ENCODE measurements at places on chromosomes 5 and 9.

- no peak for DNase-seq
These were observed 14.7 kb upstream of the TNC start for GRCh38 chr9:115132648-115133047.

- no peak for DNase-seq
These were observed 117.4 kb downstream of the WDR41 start for GRCh38 chr5:77374686-77375085.

DNA sequence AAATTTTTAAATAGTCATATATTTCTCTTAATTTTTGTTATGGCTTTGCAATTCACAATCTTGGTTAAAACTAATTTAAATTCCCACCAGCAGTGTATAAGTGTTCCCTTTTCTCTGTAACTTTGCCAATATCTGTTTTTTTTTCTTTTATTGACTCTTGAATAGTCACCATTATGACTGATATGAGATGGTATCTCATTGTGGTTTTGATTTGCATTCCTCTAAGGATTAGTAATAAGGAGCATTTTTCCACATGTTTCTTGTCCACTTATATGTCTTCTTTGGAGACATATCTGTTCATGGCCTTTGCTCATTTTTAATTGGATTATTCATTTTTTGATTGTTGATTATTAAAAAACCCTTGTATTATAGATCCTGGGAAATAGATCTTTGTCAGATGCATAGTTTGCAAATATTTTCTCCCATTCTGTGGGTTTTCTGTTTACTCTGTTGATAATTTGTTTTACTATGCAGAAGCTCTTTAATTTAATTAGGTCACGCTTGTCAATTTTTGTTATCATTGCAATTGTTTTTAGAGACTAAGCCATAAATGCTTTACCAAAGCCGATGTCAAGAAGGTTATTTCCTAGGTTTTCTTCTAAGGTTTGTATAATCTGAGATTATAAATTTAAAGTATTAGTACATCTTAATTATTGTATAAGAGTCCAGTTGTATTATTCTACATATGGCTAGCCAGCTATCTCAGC, 610.9 kb downstream of the CHSY3 start:
- no peak for DNase-seq

DNA sequence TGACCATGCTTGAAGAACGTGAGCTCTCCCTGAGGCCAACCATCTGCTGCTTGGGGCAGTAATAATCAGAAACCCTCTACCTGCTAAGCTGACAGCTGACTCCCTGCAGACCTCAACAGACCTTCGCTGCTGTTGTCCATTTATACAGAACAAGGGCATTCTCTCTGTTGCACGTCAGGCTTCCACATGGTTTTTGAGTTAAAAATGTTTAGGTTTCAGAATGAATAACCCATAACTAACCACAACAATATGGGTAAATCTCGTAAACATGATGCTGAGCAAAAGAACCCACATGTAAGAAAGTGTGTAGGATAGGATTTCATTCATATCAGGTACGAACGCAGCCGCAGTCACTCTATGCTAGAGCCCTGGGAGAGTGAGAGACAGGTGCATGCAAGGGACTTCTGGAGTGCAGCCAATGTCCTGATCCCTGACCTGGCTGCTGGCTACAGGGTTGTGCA, 348.5 kb downstream of the MED10 start:
- no peak for DNase-seq

- peak; percentile 72 for DNase-seq
These were observed 868 bp downstream of the ZBTB43 start for GRCh38 chr9:126805554-126806262.

GRCh38 chr5:95856501-95856981, 34.0 kb upstream of the GLRX start:
- DNase-seq = no peak

GRCh38 chr5:96133341-96134079, 171.9 kb upstream of the ELL2 start:
- no peak for DNase-seq

DNA sequence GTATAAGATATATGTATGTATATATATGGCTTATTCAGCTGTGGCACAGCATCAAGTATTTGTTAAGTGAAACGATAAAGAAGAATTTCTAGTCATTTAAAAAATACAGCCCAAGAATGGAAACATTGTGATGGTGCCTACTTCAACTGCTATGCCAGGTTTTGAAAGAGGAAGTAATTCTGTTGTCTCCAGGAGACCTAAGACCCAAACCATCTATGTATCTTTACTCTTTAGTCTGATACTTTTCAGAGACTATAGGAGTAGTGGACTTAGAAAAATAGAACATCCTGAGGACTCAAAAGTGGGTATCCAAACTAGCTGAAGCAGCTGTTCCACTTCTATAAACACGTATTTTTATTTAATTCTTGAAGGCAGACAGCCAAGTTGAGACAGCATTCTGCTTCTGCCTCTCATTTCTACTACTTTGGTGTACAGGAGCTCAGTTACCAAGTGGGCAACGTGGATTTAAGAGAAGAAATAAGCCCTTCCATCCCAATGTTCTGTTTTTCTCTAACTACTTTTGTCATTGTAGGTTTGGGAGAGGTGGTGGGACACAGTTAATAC, 110.7 kb downstream of the RPS23 start:
- DNase-seq = no peak

DNA sequence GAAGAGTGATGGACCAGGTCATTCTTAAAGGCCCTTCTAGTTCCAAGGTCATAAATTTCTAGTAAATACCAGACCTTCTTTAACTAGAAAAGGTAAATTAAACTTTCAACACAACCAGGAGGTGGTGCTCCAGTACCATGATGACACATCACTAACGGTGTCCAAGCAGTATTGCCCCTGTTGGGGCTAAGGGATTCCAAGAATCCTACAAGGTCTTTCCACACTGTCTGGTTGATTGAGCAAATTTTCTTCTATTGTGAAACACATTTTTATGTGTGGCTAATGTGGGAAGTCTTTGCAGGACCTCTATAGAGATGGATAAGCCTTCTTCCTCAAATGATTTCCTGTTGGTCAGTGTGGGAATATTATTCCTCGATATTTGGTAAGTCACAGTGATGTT, 459.6 kb upstream of the PAPPA start:
- no peak for DNase-seq

GRCh38 chr5:129631961-129632360, 115.9 kb upstream of the MINAR2 start:
- DNase-seq = no peak

- no peak for DNase-seq
These were observed 514.1 kb upstream of the MEF2C start for GRCh38 chr5:89397096-89397495.

GRCh38 chr5:108312258-108312657, 69.6 kb downstream of the FBXL17 start:
- DNase-seq = no peak

All from GM13977 (cell line).